Right renal cortex interstitium (tissue), 3 donors: ENCODE measurements at places on chromosomes 16 and 17. TPM values are rescaled to one million over a fixed set of nuclear protein-coding genes. Genes with fewer than 3 reads are reported as not detected.

Gene TBC1D16
- polyA plus RNA-seq, result 31.5 TPM

- DNase-seq, result no peak
These were observed 54.8 kb downstream of the OR1D5 start for GRCh38 chr17:3008336-3009288.

Gene TBC1D26
- 0.19 TPM for polyA plus RNA-seq

DNA sequence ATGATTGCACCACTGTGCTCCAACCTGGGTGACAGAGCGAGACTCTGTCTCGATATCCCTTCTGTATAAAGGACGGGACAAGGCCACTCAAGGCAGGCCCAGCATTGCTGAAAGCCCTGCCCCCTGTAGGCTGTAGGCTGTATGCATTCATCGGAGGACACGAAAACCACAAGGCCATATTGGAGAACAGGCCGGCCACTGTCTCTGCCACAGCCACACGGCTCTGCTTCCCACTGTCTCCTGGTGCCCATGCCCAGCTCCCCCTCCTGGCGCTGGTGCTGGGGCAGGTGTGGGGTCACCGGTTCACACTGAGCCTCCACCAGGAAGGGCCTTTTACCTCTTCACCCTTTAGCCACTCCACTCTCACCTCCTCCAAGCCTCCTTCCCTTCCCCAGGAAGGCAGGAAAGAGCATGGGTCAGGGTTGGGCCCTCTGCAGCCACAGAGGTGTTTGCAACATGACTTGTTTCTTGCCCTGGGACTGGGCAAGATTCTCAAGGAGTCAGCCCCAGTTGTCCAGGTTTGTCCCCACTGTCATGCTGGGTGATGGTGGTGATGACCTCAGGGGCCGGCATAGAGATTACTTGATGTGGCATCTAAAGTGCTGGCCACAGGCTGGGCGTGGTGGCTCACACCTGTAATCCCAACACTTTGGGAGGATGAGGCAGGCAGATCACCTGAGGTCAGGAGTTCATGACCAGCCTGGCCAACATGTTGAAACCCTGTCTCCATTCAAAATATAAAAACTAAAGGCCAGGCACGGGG, 5.3 kb upstream of the NTN3 start:
- no peak for DNase-seq

- no peak for DNase-seq
These were observed 126.7 kb downstream of the PITPNC1 start for GRCh38 chr17:67503739-67504138.

- no peak for DNase-seq
These were observed 107.0 kb upstream of the CACNG3 start for GRCh38 chr16:24149102-24149501.

Gene SPATA32
- 0.16 TPM for polyA plus RNA-seq

- DNase-seq, result no peak
These were observed 5.2 kb downstream of the TIMP2 start for GRCh38 chr17:78919861-78920450.

- DNase-seq, result no peak
These were observed 39.1 kb downstream of the PRMT7 start for GRCh38 chr16:68349838-68350410.

Gene C16orf92
- not detected for polyA plus RNA-seq

- no peak for DNase-seq
These were observed 107.1 kb downstream of the MYO1D start for GRCh38 chr17:32769846-32770245.

GRCh38 chr17:45975640-45976295, 23.3 kb upstream of the STH start:
- DNase-seq, result no peak

GRCh38 chr16:22014271-22014873, 6.5 kb downstream of the MOSMO start:
- no peak for DNase-seq

Gene ZPBP2
- not detected for polyA plus RNA-seq

Gene DHRS7C
- not detected for polyA plus RNA-seq

- no peak for DNase-seq
These were observed 29.8 kb upstream of the ANKFY1 start for GRCh38 chr17:4293572-4293971.

DNA sequence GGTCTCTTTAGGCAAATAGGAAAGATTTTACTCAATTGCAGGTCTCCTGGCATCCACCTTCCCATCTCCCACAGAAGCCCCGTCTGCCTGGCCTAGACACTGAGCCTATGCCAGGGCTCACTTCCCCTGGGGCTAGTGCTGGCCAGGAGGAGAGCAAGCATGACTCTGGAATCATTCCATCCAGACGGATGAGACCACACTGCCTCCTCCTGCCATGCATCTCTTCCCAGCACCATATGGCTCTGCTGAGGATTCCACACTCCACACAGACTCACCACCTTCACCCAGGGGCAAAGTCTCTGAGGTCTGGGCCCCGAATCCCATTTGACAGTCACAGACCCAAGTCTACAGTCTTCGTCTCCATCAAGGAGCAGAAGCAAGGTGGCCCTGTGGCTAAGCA, 346.5 kb downstream of the C16orf95 start:
- DNase-seq, result no peak

GRCh38 chr16:57759541-57760356, 24.2 kb downstream of the KATNB1 start:
- no peak for DNase-seq

Gene SLFN13
- 15.9 TPM for polyA plus RNA-seq

- DNase-seq, result no peak
These were observed 196.8 kb downstream of the NTN1 start for GRCh38 chr17:9218064-9218635.

Gene DRC3
- 16.1 TPM for polyA plus RNA-seq

DNA sequence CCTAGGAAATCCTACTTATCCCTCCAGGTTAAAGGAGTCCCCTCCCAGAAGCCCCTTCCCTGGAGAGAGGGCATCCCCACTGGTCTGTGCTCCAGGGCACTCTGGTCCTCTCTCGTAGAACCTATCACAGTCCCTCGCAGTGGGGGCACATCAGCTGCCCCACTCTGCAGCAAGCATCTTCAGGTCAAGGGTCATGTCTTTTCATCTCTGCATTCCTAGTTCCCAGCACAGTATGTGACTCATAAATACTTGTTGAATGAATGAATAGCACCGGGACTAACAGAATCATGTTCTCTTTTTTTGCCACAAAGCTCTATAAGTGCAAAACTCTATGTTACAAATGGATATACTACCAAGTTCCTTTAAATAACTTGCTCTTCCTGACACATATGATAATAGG, 36.0 kb downstream of the RNF157 start:
- no peak for DNase-seq

GRCh38 chr17:67747681-67748235, 30.0 kb downstream of the NOL11 start:
- no peak for DNase-seq
